Suprapubic skin (tissue), 4 donors: ENCODE measurements at places on chromosomes 11 and 22. TPM values are rescaled to one million over a fixed set of nuclear protein-coding genes. Genes with fewer than 3 reads are reported as not detected.

Gene NCR3LG1
- total RNA-seq: 6.7 TPM

Gene NUP98
- total RNA-seq: 119 TPM

Gene TNNI2
- 63.6 TPM for total RNA-seq

Gene OR51E1
- not detected for total RNA-seq

Gene MEI1
- total RNA-seq: 5.0 TPM

Gene GVQW3
- total RNA-seq: 0.36 TPM

Gene MMP27
- total RNA-seq: not detected

Gene MS4A6E
- not detected for total RNA-seq

Gene MAPK8IP1
- 8.0 TPM for total RNA-seq

Gene ACTN3
- total RNA-seq: not detected

Gene CEND1
- not detected for total RNA-seq

Gene ARHGAP32
- 60.7 TPM for total RNA-seq

Gene TUB
- 3.3 TPM for total RNA-seq

Gene RAB38
- 51.6 TPM for total RNA-seq

Gene OR8D1
- not detected for total RNA-seq

Gene RIC8A
- 75.9 TPM for total RNA-seq

Gene MYO18B
- total RNA-seq: 3.2 TPM

Gene CECR2
- 3.9 TPM for total RNA-seq

Gene TBX1
- total RNA-seq: 5.2 TPM

Gene APOBEC3A
- total RNA-seq: not detected

Gene LRP5
- 32.1 TPM for total RNA-seq

Gene OR5B21
- not detected for total RNA-seq

Gene BTBD10
- 22.3 TPM for total RNA-seq

Gene SPCS2
- 16.3 TPM for total RNA-seq

Gene OR6A2
- total RNA-seq: not detected

Gene KRTAP5-9
- total RNA-seq: 0.91 TPM

Gene ARVCF
- total RNA-seq: 24.6 TPM

Gene PHLDA2
- 19.9 TPM for total RNA-seq

Gene SCUBE2
- total RNA-seq: 36.0 TPM

Gene DRAP1
- 82.5 TPM for total RNA-seq

Gene OR2AG1
- not detected for total RNA-seq

Gene RGL4
- not detected for total RNA-seq

Gene JAML
- 2.1 TPM for total RNA-seq
